ENCODE measurements at places on chromosomes 7 and 10.

DNA sequence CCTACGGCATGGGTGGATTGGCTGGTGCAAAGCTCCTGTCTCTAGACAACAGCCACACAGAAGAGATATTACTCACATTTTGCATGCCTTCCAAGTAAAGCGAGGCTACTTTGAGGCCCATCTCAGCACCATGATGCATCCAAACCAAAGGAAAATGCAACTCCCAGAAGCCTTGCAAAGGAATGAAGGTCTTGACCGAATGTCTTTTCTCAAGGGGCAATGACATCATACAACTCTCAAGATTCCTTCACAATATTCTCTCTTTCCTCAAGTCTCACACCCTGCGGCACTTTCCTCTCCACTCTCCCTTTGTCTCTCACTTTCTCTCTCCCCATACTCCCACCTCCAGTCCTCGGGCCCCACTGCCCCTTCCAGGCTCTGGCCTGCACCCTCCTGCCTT, 44.8 kb upstream of the CPXM2 start:
- DNase-seq: no peak

DNA sequence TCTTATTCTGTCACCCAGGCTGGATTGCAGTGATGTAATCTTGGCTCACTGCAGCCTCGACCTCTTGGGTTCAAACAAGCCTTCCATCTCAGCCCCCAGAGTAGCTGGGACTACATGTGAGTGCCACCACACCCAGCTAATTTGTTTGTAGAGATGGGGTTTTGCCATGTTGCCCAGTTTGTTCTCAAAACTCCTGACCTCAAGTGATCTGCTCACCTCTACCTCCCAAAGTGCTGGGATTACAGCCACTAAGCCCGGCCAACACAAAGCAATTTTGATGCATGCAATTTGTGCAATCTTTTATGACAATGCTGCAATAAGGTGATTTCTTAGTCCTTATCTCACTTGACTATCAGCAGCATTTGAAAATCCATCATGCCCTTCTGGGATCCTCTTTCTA, 333.1 kb downstream of the FRMD4A start:
- DNase-seq: no peak

GRCh38 chr7:36758879-36759278, 34.6 kb upstream of the AOAH start:
- DNase-seq: no peak

DNA sequence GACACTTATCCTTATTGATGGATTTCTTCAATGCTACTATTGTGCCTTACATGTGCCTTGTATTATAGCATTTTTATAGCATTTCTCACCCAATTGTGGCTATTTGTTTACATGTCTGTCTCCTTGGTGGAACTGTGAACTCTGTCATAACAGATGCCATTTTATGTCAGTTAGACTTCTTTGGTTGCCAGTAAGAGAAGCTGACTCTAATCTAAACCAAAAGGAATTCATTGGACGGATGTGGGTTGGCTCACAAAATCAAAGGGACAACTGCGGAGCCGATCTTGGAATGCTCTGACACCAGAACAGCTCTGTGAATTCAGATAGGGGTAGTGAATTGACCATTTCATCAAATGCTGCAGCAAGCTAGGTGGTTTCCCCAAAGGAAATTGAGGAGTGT, 15.0 kb downstream of the GARIN1A start:
- no peak for DNase-seq

DNA sequence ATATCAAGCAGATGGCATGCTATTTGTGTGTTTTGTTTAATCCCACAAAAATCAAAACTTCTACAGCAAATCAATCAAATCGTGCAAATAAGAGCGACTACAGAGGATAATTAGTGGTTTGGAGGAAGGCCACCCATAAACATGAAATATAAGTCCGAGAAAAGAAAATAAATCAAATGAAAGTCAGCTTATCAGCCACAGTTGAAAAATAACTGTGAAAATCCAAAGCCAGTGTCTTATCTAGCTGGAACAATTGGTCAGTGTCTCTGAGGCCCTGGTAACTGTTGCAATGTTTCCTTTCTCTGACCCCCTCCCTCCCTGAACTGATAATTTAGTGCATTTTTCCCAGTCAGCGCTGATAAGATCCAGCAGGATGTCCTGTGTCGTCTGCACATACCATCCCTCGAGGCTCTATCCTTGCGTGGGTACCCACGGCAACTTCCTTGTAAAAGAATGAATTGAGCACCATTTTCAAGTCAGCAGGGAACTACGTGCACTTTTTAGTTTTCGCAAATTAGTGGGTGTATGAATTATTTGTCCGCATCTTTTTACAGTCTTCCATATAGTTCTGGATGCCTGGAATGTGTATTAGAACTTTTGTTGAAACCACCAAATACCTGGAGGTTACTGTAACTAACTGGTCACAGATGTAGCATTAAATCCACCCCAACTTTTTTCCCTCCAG, 10.8 kb upstream of the JCAD start:
- DNase-seq: no peak

DNA sequence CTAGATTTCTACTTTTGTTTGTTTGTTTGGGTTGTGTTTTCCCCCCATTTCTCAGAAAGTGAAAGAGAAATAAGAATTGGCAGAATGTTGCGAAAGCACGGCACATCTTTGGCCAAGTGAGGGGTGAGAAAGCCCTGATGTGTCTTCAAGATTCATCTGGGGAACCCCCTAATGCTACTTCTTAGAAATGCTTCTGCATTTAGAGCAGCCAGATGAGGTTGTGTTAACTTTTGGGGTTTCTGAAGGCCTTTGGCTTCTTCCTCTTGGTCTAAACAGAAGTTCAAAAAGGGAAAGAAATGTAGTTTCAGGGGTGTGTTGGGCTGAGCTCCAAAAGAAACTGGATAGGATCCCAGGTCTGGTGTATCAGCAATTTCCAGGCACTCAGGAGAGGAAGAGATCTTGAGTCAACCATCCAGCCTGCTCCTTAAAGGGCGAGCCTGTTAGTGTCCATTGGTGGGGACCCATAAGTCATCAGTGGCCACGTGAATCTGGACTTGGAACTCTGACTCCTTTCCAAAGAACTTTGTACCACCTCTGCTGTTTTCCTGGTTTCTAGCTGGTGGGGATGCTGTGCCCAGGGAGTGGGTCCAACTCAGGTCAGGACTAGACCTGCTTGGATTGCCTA, 6.5 kb downstream of the DUSP5 start:
- DNase-seq: peak; percentile 71

DNA sequence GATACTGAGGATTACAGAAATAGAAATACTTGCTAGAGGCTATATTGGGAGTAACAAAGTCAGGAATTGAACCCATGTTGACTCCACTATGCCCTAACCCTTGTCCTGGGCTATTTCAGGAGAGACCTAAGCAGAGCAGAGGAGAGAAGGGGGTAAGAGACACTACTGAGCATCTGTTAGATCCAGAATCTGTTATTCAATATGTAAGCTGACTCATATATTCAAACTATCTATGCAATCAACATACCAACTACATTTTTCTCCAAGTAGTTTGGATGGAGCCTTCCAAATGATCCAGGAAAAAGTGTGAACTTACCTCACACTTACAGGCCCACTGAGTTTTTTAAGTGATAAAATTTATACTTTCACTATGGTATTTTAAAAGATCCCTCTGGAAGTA, 216.1 kb downstream of the IMMP2L start:
- no peak for DNase-seq

- no peak for DNase-seq
These were observed 96.7 kb upstream of the ADO start for GRCh38 chr10:62707810-62708209.

- DNase-seq: no peak
These were observed 259.3 kb downstream of the SNX13 start for GRCh38 chr7:17680943-17681351.

DNA sequence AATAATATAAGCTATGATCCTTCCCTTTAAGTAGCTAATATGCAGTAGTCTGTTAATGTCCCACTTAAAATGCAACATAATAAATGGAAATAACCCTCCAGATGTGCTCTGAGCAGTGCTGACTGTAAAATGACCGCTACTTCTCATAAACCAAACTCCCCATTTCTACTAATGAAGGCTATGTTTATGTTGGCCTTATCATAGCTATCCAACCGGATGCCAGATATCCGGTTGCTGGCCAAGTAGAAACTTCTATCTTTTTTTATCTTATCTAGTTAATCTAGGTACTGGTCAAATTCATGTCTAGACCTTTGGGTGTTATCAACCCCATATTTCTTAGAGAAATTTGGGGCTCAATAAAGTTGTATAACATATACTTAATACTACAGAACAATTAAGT, 56.6 kb downstream of the CHRM2 start:
- DNase-seq: no peak

GRCh38 chr7:729140-730000, 2.3 kb upstream of the PRKAR1B start:
- no peak for DNase-seq

DNA sequence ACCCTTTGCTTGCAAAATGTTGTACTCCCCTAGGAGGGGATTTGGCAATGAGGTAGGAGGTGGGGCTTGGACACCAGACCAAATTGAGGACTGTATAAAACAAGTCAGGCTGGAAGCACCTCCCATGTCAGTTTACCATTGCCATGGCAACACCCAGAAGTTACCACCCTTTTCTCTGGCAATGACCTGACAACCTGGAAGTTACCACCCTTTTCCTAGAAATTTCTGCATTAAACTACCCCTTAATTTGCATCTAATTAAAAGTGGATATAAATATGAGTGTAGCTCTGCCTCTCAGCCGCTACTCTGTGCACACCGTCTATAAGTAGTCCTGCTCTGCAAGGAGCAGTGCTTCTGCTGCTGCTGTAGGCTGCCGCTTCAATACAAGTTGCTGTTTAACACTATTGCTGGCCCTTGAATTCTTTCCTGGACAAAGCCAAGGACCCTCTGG, 7.8 kb upstream of the BLNK start:
- DNase-seq: no peak

GRCh38 chr10:89245802-89246201, 5.8 kb downstream of the LIPA start:
- DNase-seq: no peak

GRCh38 chr10:118840776-118841468, 86.2 kb upstream of the CACUL1 start:
- DNase-seq: no peak

GRCh38 chr7:20327055-20327454, 3.6 kb upstream of the ITGB8 start:
- no peak for DNase-seq

GRCh38 chr7:33649476-33650441, 255.6 kb upstream of the BMPER start:
- no peak for DNase-seq

GRCh38 chr10:101601541-101601940, 13.4 kb downstream of the DPCD start:
- DNase-seq: no peak

GRCh38 chr10:131892806-131893675, 7.8 kb upstream of the PPP2R2D start:
- DNase-seq: no peak

GRCh38 chr7:12281038-12281437, 69.9 kb downstream of the TMEM106B start:
- no peak for DNase-seq

GRCh38 chr7:143391462-143392404, 10.6 kb downstream of the ZYX start:
- DNase-seq: no peak

DNA sequence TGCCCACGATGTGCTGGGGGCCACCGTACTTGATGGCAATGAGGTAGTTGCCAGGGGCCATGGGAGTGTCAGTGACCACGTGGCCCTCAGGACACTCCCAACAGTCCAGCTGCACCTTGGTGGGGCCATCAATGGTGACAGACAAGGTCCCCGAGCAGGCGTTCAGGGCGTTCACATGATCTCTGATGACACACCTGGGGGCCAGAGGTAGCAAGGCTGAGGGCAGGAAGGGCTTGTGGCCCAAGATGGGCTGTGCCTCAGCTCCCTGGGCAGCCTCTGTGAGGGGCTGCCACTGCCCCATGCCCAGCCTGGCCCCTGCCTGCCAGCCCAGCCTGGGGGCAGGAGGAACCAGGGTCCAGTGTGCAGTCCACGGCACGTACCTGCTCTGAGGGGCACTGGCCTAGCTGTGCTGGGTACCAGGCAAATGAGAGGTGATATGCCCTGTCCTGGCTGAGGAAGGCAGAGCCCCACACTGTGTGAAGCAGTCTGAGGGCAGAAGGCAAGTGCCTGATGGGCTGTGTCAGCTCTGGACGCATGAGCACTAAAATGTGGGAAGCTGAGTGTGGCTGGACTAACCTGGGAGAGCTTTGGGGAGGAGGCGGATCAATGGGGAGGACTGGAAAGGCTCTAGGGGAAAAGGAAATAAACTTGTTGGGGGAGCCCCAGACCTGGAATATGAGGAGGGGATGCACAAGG, 3.5 kb upstream of the KCP start:
- no peak for DNase-seq

- DNase-seq: no peak
These were observed 224.9 kb downstream of the BAMBI start for GRCh38 chr10:28902215-28902614.

GRCh38 chr7:5497295-5498103, 73.9 kb upstream of the TNRC18 start:
- no peak for DNase-seq

- DNase-seq: no peak
These were observed 19.7 kb upstream of the PON2 start for GRCh38 chr7:95454438-95455045.

DNA sequence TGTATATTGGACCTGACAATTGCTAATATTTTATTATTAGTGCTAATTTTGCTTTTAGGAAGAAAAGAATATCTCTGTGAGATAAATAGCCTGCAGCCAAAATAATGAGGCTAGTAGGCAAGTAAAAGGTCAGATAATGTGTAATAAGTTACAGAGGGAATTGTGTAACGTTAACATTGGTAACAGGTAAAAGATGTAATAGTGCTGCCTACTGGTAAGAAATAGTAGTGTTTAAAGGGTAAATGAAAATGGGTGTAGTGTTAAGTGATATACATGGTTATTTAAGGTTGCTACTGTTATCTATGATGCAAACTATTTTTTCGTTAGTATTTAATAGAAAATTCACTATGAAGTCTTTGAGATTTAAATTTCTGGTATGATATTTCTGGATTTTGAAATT, 9.2 kb upstream of the FOXP2 start:
- DNase-seq: no peak

- no peak for DNase-seq
These were observed 10.7 kb downstream of the A1CF start for GRCh38 chr10:50874723-50875122.

DNA sequence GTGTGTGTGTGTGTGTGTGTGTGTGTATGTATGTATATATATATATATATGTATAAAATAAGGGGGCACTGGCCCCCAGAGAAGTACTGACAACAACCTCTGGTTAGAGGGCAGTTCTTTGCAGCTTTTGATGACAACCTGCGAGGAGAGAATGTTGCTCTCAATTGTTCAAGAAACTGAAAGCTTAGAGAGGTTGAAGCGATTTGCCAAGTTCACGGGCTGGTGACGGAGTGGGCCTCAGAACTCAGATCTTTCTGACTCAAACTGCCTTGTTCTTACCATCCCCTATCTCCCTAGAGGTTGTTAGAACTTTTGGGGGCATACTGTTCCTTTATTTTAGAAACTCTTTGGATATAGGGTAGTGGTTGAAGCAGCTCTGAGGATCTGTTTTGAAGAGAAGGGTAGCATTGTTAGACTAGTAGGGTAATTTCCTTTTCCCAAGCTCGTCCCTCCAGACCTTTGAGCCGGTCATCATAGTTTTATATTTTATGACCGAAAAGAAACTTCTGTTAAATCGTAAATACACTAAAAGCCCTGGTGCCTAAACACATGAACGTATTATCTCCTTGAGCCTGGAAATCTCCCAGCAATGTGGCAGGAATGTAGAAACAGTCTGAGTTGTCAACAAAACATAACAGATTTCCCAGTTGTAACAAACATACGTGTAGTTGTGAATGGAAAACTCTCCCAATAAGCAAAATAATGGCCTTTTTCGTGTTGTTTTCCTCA, 541.7 kb upstream of the GALNT17 start:
- no peak for DNase-seq

Measured in T-helper 2 cell treated with Interferon-gamma antibody and Interleukin-4, amounts not matched to agents 5 μg/mL and 100 μg/mL, for 36 hours (primary cell).